ENCODE measurements at places on chromosomes 5 and 9.

DNA sequence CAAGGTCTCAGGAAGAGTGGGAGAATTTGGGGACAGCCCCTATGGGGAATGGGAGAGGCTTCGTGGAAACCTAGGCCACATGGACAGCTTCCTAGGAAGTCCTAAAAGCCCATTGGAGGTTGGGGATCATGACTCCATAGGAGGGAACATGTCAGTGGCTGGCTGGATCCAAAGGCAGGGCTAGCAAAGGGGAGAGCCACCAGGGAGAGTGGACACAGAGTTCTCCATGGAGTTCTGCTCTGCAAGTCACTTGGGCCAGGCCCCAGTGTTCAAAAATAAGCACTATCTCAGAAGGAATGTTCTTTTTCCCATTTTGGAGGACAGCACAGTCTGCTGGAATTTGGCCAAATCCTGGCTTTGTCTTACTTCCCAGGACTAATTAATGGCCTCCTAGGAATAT is 140.6 kb upstream of the RAD23B start:
- no peak for DNase-seq

DNA sequence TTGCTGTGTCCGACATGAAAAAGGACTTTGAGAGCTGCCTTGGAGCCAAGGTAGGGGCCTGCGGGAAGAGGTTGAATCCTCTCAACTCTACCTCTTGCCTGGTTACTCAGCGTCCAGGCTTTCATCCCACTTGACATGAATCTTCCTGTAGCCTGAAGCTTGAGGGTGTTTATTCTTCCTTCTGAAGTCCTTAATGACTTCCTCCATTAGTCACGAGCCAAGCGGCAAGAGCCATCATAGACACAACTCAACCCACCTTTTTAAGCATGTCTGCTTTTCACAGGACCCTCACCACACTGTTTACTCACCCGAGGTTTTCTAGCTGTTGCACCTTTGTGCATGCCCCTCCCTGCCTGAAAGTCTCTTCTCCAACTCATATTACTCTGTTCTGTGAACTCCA is 40.2 kb downstream of the ACO1 start:
- DNase-seq = no peak

DNA sequence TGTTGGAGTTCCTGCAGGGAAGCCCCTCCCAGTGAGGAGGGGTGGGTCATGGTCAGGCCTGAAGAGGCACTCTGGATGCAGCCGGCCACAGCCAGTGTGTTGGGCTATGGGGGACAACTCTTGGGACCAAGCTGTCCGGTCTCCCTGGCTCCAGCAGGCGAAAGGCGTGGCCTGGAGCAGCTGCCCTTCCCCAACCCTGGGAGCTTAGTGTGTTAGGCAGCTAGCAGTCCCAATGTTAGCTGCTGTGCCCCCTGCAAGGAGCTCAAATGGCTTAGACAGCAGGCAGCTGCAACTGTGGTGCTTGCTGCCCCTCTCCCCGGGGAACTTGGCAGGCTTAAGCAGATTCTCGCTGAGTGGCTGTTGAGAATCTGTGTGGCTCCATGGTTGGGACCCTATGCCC is 67.5 kb upstream of the ACTBL2 start:
- DNase-seq = no peak

- DNase-seq = no peak
These were observed 107.4 kb downstream of the LMNB1 start for GRCh38 chr5:126884269-126884819.

DNA sequence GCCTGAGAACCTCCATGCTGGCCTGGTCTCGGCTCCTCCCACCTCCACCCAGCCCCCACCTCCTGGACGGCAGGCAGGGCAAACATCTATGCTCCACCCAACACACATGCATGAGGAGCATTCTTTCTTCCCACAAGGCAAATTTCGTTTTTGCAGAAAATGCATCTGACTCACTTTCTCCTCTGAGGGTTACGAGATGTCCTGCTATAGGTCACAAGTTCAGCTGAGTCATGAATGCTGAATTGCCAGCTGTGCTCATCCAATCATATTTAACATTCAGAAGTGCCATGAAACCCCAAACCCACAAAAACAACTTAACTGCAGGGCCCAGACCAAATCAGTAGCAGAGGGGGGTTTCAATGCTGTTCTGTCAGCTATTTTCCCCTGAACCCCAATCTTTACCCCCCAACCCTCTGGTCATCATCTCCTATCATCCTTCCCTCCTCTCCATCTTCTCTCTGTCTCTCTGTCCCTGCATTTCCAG is 39.0 kb upstream of the OSMR start:
- DNase-seq = no peak

DNA sequence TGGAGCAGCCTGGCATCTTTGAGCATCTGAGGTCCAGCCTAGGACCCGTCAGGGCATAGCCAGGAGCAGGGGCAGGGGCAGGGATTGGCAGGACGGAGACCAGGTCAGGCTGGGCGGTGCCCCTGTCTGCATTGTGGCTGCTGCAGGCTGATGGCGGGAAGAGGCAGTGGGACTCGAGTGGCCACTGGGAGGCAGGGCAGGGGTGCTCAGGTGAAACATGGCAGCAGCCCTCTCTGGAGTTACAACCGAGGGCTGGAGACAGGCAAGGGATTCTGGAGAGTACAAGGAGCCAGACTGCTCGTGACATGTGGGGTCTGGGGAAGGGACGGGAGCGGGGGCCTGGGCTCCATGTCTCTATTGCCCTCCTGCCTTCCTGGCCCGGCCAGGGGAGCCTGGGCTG is 97.4 kb upstream of the RAPGEF1 start:
- DNase-seq = no peak

DNA sequence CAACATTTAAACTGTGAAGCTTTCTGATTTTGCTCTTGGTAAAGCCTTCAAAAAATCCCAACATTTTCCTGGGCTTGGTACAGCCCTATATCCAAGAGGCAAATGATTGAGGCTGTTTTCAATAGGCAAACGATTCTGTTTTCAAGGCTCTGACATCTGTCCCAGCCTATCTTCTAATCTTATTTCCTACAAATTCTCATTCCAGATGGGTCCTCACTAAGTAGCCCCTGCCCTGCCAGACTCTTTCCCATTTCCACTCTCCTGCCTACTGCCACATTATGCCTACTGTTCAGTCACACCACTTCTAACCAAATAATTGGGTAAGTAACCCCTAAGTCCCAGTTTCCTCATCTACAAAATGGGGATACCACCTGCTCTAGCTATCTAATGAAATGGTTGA is 3.5 kb downstream of the GBA2 start:
- DNase-seq = no peak

DNA sequence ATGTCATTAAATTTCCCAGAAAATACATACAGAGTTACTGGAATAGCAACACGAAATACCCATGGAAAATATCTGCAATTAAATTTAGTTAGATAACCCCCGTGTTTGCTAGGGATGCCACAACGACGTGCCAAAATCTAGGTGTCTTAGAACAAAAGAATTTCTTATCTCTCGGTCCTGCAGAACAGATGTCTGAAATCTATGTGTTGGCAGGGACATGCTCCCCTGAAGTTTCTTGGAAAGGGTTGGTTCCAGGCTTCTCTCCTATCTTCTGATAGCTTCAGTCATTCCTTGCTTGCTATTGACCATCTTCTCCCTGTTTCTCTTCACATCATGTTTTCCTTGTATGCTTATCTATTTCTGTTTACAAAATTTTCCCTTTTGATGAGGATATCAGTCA is 1067.0 kb downstream of the CDH18 start:
- no peak for DNase-seq

DNA sequence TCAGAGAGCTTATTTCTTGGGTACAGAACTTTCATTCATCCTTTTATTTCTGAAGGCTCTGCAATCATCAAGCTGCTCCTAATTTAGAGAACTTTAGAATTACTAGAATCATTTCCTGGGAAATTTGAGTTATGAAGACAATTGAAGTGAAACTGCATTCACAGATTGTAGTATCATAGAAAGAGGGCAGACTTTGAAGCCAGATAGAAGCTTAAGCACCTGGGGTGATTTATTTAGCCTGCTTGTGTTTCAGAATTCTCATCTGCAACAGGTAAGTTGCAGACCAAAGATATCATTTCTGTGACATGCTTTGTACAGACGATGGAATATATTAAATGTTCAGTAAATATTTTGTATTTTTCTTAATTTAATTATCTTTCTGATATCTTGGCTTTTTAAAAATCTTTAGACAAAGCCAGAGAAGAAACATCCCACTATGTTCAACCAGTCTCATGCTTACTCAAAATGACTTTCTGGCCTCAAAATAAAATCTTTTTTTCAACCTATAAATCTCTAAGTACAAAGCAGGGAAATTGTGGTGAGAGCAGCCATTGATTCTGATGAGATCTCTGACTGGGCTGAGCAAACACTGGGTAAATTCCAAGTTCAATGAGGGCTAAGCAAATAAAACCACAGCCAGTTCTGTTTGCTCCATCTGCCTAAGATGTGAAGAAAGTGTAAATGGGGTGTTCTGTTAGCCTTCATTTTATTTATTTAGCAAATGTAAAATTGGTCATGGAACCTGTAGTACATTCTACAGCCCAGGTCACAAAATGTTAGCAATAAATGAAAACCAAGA is 264.7 kb upstream of the CCNG1 start:
- peak; percentile 37 for DNase-seq

DNA sequence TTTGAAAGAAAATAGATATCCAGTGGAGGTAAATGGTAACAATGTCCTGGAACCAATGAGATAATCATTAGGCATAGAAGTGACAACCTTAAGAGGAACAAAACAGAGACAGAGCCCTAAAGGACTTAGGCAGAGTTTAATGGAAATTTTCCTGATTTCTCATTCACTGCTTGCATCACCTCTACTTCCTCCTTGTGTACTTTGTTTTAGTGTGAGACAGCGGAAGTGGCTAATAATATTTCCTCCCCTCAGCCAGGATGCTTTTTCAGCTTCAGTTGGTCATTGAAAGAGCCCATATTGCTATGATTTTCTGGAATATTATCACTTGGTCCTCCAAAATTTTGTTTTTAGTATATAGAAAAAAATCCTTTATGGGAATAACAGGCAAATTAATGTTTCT is 153.4 kb upstream of the MPDZ start:
- no peak for DNase-seq

GRCh38 chr9:137435980-137436760 is 5.0 kb downstream of the ENTPD8 start:
- no peak for DNase-seq

DNA sequence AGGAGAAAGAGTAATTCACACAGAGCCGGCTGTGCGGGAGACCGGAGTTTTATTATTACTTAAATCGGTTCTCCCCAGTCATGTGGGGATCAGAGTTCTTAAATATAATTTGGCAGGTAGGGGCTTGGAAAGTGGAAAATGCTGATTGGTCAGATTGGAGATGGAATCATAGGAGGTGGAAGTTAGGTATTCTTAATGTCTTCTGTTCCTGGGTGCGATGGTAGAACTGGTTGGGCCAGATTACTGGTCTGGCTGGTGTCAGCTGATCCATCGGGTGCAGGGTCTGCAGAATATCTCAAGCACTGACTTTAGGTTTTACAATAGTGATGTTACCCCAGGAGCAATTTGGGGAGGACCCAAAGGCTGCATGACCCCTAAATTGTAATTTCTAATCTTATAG is 4.6 kb upstream of the CERCAM start:
- peak; percentile 69 for DNase-seq

DNA sequence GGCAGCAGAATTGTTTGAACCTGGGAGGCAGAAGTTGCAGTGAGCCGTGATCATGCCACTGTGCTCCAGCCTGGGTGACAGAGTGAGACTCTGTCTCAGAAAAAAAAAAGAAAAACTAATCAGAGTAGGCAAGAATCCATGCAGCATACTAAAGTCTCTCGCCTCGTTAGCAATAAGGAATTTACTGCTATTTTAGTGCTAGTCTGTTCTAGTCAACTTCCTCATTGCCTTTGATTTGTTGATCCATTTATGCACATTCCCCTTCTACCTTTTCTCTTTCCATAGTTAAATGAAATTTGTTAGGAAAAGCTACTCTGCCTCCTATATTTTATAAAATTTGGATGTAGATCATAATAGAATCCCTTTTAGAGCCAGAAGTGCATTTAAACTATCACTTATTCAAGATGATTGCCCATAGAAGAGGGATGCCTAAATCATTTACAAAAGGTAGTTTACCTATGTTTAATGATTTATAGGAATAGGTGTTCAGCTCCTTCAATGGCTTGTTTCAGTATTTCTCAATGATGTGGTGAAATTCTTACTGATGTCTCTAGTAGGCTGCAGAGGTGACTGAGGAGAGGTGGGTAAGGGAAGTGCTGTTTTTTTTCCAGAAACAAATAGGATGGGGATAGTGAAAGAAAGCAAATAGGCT is 1.9 kb downstream of the LRRC19 start:
- no peak for DNase-seq

DNA sequence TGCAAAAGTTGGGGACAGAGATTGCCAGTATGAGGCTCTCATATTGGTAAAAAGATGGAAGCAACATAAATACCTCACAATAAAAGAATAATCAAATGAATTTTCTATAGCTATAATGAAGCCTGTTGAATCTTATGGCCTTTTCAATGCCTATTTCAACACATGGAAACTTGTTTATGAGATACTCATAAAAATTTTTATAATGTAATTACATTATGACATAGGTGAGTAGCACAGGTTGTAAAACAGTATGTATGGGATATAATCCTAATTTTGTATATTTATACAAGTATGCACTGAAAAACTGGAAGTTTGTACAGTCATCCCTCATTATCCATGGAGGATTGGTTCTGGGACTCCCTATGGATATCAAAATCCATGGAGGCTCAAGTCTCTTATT is 21.2 kb upstream of the SEMA5A start:
- no peak for DNase-seq

GRCh38 chr9:135212961-135213360 is 125.5 kb downstream of the OLFM1 start:
- no peak for DNase-seq
